ENCODE measurements at places on chromosomes 12 and 14.

- no peak for DNase-seq
Observed at GRCh38 chr14:65549429-65549828, 136.9 kb downstream of the FUT8 start.

DNA sequence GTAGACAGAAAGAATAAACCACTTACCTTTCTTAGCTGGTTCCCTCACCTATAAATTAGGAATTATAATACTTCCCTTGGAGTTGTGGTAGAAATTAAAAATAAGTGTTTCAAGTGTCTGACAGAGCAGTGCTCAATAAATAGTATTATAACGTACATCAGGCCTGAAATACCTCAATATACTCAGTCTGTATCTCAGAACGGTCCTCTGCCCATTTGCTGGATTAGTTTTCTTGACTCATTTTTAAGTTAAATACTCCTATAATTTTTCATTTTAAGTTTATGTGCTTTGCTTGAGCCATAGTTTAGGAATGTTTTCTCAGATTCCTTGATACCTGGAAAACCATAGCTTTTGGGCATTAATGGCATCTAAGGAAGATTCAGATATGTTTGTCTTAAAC lies 22.4 kb downstream of the ARHGAP5 start:
- no peak for DNase-seq

DNA sequence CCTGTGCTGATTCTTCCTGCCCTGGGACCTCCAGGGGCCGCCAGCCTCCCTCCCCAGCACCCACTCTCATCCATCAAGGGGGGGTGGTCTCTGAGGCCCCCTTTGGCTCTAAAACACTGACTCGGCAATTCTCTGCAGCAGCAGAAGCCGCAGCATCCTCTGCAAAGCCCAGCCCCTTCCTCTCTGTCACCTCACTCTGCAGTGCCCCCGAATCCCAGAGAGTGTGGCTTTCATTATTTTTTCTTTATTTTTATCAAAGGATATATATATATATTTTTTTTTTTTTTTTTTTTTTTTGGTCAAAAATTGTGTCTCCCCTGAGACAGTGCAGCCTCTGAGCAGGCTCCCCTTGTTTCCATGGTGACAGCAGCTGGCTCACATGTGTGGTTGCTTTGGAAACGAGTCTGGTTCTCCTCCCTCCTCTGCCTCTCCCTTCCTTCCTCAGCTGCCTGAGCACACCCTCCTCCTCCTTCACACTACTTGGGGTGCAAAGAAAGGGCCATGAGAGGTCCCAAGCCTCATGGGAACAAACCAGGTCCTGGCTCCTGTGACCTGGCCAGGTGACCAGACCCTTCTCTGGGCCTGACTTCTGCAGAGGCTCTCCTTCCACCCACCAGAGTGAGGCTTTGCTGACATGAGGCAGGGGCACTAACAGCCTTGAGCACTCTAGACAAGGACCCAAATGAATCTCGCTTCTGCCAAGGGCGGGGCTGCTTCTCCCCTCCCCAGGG lies 100.5 kb downstream of the LRRC74A start:
- DNase-seq: no peak

DNA sequence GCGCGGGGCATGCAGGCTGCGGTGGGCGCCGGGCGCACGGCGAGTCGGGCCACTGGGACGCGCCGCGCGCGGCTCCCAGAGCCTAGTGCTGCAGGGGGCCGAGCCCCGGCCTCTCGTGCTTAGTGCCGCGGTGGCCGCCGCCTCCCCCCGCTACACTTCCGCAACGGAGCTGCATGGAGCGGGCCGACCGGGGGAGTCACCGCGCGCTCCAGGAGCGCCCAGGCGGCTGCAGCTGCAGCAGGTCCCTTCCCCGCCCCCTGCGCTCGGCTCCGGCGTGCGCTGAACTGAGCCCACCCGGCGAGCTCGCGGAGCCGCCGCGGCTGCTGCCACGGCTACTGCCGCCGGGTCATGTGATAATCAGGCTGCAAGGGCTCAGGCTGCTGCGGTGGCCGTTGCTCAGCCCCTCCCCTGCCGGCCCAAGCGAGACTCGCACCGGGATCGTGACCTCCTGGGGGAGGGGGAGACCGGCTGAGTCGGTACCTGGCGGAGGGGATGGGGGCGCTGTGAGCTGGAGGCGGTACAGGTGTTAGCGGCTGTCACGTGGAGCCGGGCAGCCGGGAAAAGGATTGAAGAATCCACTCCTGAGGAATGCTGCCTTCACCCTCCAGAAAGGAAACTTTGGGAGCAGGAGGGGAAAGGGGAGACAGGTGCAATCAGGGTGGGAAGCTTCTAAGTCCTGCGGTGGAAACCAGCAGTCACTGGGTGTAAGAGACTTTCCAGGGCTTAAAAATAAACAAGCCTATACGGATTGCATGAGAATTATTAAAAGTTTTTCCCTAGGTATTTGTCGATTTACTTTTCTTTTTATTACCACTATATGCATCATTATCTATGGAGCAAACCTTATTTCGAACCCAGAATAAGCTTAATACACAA lies at the start of gene PPM1H:
Gene PPM1H, minus strand, starts transcription at position 352 of the 876 bp plus-strand sequence. CDS start 414 bp downstream, outside the sequence.
- peak; percentile 72 for DNase-seq

- DNase-seq: no peak
Observed at GRCh38 chr12:94596596-94596995, 53.8 kb downstream of the TMCC3 start.

- no peak for DNase-seq
Observed at GRCh38 chr14:77198561-77198960, 17.0 kb downstream of the TMEM63C start.

- DNase-seq: no peak
Observed at GRCh38 chr14:73397810-73398209, 60.5 kb downstream of the NUMB start.

DNA sequence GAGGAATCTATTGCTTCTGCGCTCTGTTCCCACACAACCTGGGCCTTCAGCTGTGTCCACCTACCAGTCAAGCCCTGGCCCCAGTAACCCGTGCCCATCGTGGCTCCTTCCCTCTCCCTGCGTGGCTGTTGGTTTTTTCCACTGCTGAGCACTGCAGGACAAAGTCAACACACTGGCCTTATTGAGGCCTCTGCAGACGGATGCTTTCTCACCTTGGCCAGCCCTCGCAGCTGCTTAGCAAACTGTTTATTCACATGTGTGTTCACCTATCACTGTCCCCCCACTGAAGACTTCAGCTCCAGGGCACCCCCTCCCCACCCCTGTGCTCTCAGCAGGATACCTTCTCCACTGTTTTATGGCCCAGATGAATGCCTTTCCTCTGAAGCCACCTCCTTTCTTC lies 12.8 kb upstream of the GPX2 start:
- DNase-seq: no peak

DNA sequence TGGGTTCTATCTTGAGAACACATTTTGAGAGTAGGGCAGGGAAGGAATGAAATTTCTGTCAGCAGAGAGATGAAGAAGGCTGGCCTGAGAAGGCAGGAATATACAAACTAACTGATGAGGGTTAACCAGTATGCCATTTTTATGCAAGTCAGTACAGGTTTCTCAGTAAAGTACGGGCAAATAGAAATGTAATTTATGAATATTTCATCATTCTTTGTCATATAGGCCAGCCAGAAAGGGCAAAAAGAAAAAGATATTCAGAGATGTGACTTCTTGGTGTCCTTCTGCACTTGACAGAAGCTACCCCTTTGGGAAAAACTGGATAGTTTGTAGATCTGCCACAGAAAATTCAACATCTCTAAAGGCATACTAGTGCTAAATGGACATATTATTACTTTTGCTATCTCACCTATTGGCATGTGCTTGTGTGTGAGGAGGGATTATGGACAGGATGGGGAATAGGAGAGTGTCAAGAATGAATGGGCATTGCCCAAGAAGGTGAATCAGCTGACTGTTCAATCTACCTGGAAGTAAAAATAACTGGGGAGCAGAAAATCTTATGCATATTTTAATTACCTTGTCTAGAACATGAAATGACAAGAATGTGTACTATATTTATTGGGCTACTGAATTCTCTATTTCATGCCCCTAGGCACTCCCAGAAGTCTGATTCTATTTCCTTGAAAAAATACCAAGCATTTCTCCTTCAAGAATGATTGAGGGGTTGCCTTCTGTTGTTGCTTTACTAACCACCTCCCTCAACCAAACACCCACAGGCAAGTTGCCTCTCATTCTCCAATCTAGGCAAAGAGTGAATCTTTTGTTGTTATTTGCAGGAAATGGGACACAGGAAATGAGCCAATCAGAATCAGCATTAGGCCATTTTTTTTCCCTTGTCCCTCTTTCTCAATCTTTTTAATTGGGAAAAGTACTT lies 175.1 kb upstream of the SLC38A2 start:
- DNase-seq: no peak

DNA sequence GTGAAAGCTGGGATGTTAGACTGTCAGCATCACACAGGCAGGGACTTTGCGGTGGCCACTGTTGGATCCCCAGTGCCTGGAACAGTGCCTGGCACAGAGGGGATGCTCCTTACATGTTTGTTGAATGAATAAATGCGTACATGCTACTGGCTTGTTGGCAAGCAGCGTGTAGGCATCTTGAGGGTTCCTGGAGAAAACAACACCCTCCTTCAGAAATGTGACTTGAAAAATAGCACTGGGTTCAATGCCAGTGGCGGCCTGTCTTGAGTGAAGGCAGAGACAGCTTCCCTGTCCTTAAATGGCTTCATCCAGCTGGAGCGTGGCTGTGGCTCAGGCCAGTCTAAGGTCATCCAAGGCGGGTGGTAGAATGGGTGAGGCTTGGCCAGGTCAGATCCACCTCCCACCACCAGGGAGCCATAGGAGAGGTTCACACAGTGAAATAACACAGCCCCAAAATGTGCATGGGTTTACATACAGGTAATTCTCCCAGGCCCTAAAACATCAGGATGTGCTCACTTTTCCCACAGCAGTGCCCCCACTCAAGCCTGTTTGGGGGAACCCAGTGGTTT lies 171.4 kb downstream of the PHETA1 start:
- DNase-seq: no peak

GRCh38 chr14:73057944-73058223 lies 450 bp upstream of the RBM25 start:
- DNase-seq: no peak

- DNase-seq: no peak
Observed at GRCh38 chr14:84042992-84043391, 1487.0 kb upstream of the FLRT2 start.

DNA sequence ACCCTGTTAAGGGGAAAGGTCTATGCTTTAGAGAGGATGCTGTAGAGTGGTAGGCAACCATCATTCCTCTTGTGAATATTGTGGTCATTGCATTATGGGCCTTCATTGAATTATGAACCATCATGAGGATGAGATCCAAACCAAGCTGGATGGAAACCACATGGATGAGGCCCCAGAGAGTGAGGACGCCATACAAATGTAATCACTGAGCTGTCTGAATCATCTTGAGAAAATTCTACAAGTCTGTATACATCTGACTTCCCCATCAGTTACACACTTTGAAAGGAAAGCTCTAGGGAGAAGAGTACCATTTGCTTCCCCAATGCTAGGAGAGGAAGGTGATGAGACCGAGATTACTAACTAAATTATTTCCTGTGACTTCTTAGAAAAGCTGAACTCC lies 172.9 kb downstream of the CACNA1C start:
- no peak for DNase-seq

DNA sequence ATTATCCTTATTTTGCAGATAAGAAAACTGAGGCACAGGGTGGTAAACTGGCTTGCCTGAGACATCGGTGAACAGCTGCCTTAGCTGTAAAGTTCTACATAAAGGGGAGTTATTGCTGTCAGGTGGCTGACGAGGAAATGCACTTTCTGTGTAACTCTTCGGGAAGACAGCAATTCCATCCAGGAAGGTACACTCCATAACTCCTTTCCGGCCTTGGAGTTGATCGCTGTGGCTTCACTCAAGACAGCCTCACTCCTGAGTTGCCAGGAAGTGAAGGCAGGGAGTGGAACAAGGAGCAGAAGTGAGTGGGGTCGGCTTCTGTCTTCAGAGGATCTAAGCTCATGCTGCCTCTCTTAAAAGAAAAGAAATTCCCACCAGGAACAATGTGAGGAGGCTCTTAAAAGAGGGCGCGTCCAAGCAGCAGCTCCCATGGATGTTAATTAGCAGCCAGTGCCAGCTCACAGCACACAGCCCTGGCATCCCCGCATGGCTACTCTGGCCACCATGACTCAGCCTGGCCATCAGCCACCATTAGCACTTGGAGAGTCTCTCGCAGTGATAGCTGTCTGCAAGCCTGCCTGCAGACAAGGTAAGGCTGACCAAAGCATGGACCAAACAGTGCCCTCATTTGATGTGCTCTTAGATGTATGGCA lies 60.3 kb downstream of the NUAK1 start:
- peak; percentile 98 for DNase-seq

DNA sequence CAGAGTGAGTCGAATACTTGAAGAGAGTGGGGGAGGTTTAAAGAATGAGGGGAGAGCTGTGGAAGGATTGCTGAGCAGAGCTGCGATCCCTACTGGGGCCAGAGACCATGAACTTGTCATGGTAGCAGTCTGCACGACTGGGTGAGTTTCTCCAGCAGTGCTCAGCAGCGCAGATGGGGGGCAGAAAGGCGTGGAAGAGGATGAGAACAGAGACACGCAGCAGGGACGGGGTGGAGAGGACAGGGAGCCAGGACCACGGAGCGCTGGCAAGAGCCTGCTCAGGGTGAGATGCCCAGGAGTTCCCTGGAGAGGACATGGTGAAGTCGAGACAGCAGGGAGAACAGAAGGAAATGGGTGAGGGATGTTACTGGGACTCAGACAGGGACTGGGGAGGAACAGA lies 2.1 kb upstream of the AQP6 start:
- DNase-seq: no peak

GRCh38 chr12:24806386-24806785 lies 142.5 kb downstream of the BCAT1 start:
- no peak for DNase-seq

- DNase-seq: no peak
Observed at GRCh38 chr12:400828-401227, 616 bp upstream of the CCDC77 start.

GRCh38 chr12:106771425-106771824 lies 3.1 kb upstream of the RIC8B start:
- peak; percentile 24 for DNase-seq

DNA sequence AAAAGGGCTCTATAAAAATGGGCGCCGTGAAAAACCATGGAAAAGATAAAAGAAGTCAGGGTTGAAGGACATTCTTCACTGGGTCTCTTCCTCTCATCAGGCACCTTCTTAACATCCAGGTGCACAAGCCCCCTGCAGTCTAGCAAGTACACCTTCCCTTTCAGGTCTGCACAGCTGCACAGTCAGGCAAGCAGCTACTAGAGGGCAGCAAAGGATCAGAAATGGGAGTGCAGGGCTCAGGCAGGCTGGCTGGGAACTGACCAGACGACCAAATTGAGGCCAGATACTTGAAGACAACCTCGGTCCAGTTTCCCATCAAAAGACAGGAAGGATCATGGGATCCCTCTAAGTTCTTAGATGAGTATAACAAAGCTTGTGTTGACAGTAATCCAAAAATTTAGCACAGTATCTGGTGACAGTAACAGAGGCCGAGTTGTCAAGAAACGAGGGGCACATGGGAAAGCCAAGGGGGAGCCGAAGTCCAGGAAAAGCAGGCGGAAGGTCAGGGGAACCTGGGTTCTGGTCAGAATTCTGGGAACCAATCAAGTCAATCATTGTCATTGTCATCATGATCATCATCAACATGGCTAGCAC lies 10.1 kb upstream of the GRIP1 start:
- peak; percentile 71 for DNase-seq
